Activated T-cell treated with anti-CD3 and anti-CD28 coated beads for 1 hour (primary cell): ENCODE measurements at places on chromosomes 1 and 21.

DNA sequence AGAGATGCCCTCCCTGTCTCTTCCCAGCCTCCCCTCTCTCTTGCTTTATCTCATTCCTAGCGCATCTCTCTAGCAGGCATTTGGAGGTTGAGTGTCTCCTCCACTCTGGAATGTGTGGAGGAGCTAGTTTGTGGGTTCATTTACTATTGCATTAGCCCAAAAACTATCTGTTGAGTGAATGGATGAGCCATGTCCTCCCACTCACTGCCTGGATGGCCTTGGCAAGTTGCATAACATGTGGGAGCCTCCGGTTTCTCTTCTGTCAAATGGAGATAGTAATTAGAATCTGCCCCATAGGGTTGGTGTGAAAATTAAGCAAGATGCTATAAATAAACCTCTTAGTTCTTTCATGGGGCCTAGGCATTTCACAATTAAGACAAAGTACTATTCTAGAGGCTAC lies 181.8 kb downstream of the KAZN start:
- no peak for DNase-seq

GRCh38 chr1:1171546-1172340 lies 1.9 kb upstream of the TTLL10 start:
- no peak for DNase-seq

DNA sequence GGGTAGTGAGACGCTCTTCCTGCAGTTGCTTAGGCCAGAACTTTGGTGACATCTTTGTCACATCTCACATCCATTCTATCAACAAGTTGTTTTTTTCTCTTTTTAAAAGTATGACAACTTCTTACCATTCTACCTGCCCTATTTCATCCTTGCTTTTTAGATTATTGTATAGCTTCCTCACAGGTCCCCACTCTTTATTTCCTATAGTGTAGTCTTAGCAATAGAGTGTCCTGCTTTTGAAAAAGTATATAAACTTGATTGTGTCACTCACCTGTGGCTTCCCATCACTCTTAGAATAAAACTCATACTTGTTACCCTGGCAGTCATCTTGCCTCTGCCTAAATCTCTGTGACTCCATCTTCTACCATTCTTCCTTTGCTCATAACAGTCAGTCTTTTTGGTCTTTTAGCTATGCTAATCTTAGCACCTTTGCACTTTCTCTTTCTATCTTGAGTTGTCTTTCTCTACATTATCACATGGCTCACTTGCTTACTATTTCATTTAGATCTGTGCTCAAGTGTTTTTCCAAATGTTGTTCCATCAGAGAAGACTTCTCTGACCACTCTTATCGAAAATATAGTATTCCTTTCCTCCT lies 9.5 kb downstream of the CDC73 start:
- DNase-seq = no peak

DNA sequence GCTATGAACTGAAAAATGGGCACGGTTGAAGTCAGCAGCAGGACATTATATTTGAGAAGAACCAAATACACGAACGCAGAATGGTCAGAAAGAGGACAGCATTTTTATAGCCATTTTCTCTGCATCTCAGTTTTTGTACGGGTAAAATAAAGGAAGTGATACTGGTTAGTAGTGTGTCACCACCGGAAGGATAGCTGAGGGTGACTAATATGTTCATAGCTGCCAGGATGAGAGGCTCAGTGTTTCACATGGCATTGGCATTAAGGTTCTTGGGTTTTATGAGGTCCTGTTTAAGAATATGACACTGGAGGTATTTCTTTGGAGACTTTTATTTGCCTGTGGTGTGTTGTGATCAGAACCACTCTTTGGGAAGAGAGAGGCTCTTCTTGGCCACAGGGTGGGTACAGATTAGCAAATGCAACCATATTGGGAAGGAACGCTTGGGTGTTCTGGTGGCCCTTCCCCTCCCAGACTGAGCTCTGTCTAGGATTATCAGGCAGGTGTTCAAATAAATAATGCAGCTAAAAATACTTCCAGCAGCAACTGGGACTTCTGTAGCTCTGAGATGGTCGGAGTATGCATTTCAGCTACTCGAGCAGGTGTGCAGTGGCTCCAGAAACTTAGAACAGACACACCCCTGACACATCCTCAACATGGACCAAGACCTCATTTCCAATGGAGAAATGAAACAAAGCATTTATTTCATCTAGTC lies 158.2 kb downstream of the PBX1 start:
- no peak for DNase-seq
